ENCODE measurements at places on chromosomes 2 and 18. TPM values are rescaled to one million over a fixed set of nuclear protein-coding genes. Genes with fewer than 3 reads are reported as not detected.

Gene CLEC4F
- not detected for total RNA-seq

Gene NAT8
- not detected for total RNA-seq

Gene NMUR1
- under 0.01 TPM for total RNA-seq

- no peak overlapping the region for H3K4me3 ChIP-seq
- H3K4me1 ChIP-seq: no peaks in the 10 kb centered on the region
- H3K27ac ChIP-seq: no peak overlapping the region
- H3K27me3 ChIP-seq: no peaks in the 10 kb centered on the region
Observed at GRCh38 chr18:47436871-47437270, 185.4 kb upstream of the SKOR2 start.

GRCh38 chr18:64171576-64171975, 22.7 kb upstream of the LINC00305 start:
- no peak for DNase-seq
- no peak overlapping the region for H3K27ac ChIP-seq
- no peak overlapping the region for H3K4me3 ChIP-seq
- H3K27me3 ChIP-seq: no peaks in the 10 kb centered on the region
- no peaks in the 10 kb centered on the region for H3K36me3 ChIP-seq

DNA sequence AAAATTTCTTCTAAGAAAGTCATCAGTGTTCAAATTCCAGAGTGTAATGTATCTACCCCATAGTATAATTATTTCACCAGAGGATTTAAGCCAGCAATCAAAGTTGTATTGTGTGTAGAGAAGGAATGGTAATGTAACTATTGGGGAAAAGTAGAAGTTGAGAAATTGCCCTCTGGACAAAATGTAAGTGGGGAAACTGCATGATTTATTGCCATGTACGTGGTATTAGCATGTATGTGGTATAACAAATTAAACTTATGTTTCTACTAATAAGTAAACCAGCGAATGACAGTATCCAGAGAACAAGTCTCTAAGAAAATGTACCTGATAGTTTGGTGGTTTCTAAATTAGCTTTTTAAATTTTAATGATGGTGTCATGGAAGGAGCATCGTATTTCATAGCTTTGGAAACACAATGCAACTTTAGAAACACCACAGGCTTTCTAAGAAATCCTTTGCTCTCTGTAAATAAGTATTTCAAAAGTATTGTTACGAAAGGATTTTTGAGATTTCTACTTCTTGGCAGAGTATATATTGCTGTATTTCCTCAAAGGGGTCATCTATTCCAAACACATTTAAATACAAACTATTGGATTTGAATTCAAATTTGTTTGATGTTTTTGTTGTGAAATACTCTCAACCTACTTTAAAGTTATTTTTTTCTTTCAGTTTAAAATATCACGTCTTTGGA, 1018.9 kb upstream of the ZEB2 start:
- no peaks in the 10 kb centered on the region for H3K27me3 ChIP-seq
- no peaks in the 10 kb centered on the region for H3K4me1 ChIP-seq
- DNase-seq: no peak
- H3K27ac ChIP-seq: no peak overlapping the region
- no peak overlapping the region for H3K4me3 ChIP-seq

DNA sequence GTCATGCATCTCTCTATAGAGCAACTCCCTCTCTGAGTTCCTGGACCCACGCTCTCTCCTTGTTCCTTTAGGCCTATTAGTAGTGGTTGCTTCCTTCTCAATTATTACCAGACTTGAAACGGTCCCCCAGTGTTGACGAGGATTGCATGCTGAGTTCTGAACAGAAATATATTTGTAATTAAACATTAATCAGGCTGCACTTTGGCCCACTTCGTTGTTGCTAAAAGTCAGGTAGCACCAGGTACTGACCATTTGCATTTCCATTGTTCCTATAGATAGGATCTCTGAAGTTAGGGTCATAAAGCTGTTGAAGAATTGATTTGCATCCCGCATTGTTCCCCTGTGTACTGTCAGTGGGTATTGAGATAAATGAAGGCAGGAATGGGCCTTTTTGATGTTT, 36.9 kb upstream of the TTR start:
- H3K27ac ChIP-seq: no peak overlapping the region
- H3K4me1 ChIP-seq: no peaks in the 10 kb centered on the region
- H3K4me3 ChIP-seq: no peak overlapping the region
- no peak for DNase-seq
- H3K36me3 ChIP-seq: no peaks in the 10 kb centered on the region
